GM13977 (cell line): ENCODE measurements at places on chromosomes 4 and X.

- no peak for DNase-seq
Observed at GRCh38 chr4:148108766-148109165, 333.4 kb downstream of the NR3C2 start.

DNA sequence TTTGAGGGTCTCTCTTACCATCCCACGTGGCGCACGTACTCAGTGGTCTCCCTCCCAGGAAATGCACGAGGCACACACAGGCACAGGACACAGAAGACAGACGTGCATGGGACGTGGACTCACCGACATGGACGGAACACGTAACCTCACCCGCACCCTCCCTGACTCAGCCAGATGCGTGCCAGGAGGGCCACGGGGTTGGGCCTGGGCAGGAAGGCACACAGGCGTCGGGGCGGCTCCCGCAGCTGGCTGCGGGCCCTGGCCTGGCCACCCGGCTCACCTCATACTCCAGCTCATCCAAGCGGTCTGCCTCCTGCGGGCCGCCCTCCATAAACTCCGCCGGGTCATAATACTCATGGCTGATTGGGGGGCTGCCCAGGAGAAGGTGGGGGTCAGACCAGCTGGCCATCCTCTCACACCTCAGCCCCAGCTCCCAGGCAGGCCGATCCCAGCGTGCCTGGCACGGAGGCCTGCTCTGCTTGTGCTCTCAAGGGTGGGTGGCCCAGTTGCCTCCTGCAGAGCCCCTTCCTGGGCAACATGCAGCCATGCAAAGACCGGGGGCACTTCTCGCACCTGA, 12.6 kb downstream of the SSR4 start:
- no peak for DNase-seq

GRCh38 chr4:159451006-159451405, 348.1 kb downstream of the RAPGEF2 start:
- no peak for DNase-seq

DNA sequence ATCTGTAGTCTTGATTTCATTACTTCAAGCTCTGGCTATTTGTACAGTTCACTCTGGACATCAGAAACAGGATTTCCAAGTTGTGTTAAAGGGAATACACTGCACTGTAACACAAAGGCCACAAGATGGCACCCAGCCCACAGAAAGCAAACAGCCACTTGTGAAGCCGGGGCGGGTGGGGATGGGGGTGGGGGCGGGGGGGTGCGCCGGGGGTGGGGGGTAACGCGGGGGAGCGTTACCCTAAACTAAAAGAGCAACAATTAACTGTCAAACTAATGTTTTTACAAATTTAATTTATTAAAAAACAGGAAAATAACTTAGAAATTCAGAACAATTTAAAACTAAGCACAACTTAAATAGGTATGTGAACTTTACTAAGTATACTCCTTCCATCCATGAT, 27.3 kb downstream of the PRDX4 start:
- DNase-seq = peak; percentile 67

DNA sequence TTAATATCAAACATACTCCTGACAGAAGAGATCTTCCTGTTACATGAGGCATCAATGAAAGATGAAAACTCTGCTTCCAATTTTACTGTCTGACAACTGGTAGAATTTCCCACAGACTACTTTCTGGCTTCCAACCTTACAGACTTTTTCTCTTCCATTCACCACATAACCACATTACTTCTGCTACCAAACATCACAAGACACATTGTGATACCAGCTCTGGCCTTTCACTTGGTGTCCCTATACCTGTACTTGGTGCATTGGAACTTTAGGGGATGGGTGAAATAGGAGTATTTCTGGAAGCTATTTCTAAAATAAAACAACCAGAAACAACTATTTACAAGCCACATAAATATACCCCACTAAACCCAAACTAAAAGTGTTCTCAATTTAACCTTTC, 20.5 kb downstream of the AMTN start:
- no peak for DNase-seq

DNA sequence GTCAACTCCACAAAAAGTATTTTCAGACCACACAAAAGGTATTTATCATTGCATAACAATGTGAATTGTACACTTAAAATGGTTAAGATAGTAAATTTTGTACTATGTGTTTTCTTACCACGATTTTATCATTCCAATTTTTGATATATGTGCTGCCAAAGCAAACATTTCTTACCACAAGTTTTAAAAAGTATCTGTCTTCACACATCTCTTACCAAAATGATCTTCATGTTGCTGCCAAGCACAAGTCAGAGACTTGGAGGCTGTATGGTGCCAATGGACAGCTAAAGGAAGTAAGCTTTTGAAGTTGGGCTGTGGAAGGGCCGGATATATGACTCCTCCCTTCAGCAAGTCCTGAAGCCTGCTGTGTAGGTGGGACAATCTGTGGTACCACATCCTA, 67.9 kb downstream of the TMLHE start:
- no peak for DNase-seq

DNA sequence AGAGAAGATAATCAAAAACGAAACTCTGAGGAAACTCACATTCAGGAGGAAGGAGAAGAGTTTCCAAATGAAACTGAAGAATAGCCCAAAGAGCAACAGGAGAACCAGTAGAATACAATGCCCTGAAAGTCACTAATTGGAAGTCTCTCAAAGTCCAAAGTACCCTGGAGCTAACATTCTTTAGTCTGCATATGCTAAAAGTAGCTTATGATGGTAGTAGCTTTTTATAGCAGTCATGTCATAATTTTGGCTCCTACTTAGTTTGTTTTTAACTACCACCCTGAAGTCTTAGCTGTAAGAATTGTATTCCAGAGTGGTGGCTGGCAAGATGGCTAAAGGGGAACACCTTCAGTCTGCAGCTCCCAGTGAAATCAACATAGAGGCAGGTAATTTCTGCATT, 100.3 kb upstream of the FGF16 start:
- DNase-seq = no peak

- no peak for DNase-seq
Observed at GRCh38 chrX:22575161-22575845, 302.6 kb downstream of the CBLL2 start.

- DNase-seq = no peak
Observed at GRCh38 chr4:69440308-69440707, 55.4 kb downstream of the UGT2B4 start.

DNA sequence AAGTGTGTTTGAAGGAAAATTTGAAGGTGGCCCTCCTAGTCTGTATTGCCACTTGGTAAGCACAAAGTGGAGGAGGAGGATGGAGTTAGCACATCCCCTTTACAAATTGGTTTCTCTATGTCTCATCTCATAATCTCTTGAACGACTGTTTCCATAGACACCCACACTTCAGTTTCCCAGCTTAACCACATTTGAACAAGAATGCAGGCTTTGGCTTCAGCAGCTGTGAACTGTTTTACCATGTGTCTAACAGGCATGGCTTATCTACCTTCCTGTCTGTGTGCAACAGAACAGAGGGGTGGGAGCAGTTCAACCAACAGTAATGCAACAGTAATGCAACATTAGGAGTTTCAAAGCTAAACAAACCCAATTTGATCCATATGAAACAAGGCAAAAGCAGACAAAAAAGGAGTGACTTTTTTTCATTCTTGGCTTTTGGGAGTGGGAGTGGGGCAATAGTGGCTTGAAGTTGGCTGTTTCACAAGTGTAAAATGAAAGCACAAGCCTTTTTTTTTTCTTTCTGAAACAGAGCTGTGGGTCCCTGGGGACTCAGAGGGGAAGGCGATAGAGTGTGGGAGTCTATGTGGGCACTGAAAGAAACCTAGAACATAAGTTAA, 108.0 kb downstream of the ITM2A start:
- DNase-seq = peak; percentile 20

DNA sequence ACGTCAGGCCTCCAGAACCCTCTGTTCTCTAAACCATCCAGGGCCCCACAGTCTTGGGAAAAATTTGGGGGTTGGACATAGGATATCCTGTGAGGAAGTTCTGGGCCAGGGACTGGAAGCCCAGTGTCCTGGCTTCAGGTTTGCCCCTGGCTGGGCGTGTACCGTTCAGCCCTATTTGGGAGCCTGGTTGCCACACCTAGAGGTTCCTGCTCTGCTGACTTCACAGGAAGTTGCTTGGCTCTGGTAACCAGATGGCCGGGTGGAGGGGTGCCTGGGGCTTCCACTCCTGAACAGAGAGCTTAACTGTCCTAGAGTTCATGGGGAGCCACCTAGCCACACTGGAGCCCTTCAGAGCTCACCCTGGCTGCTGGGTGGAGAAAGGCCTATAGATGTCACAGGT, 1.1 kb downstream of the TAFAZZIN start:
- no peak for DNase-seq

DNA sequence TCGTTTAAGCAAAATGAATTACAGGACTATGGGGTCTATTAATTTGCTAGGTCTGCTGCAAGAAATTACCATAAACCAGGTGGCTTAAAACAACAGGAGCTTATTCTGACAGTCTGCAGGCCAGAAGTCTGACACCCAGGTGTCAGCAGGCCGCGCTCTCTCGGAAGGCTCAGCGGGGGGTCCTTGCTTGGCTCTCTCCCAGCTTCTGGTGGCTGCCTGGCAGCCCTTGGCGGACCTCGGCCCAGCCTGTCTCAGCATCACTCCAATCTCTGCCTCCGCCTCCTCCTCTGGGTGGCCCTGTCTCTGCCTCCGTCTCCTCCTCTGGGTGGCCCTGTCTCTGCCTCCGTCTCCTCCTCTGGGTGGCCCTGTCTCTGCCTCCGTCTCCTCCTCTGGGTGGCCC, 580.5 kb upstream of the FAT1 start:
- no peak for DNase-seq

DNA sequence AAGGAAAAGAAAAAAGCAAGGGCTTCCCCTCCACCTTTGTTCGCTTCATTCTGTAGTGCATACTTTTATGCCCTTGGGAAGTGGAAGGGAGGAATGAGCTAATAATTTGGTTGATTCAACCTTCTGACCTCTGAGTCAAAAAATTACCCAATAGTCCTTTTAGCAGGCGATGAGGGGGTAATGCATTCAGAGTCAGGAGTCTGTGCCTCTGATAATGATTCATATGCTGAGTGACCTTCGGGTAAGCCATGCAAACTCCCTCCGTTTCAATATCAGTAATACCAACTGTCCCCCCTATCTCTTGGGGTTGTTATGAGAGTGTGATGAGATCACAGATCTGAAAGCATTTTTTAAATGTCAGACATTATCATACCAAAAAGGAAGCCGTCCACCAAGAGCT, 41.6 kb upstream of the ACSL4 start:
- DNase-seq = peak; percentile 58

GRCh38 chr4:123443401-123444289, 47.0 kb downstream of the SPRY1 start:
- peak; percentile 45 for DNase-seq

- DNase-seq = peak; percentile 99
Observed at GRCh38 chr4:6909113-6909969, at the start of gene TBC1D14. Gene TBC1D14, plus strand, starts transcription at chr4:6909826. Its CDS starts 13,564 bp downstream, at chr4:6923390.

DNA sequence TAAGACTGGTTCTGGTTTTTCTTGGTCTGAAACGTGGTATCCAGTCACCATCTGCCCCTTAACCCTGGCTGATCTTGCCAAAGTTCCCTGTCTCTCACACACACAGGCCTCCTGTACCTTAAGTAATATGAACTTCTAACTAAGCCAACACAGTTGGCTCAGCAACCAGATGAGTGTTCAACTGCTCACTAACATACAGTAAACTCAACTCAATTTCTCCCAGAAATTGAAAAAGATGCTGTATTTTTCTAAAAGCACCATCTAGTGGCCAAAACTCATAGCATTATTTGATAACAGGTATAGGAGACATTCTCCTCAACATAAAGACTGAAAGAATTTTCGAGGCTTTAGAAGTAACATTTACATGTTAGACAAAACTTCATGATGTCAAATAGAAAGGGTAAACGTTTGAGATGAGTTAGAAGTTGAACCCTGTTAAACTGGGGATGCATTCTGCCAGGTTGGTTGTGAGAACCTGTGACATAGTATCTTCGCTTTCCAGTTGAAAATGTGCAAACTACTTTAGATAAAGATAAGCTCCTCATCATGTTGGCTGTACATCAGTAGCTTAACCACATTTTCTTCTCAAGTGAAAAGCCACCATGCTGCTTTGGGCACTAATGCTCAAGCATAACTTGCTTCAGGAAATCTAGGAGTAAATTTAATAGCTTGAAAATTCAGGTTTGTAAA, 31.2 kb downstream of the CCNI start:
- peak; percentile 22 for DNase-seq

DNA sequence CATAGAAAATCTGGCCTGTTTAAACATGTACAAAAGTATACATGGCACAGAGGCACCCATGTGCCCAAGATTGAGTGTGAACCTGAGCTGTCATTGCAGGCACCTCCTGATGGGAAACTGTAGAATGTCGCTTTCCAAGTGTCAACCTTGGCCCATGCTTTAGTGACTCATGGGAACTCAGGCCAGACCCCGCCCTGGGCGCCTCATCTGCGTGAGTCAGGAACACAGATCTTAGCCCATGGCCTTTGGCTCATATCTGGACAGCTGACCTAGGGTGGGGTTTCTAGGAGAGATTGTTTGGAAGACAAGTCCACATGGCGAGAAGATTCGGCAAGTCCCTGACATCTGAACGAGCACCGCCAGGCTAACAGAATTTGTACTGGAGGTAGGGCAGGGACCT, 50.0 kb downstream of the CYTL1 start:
- no peak for DNase-seq

DNA sequence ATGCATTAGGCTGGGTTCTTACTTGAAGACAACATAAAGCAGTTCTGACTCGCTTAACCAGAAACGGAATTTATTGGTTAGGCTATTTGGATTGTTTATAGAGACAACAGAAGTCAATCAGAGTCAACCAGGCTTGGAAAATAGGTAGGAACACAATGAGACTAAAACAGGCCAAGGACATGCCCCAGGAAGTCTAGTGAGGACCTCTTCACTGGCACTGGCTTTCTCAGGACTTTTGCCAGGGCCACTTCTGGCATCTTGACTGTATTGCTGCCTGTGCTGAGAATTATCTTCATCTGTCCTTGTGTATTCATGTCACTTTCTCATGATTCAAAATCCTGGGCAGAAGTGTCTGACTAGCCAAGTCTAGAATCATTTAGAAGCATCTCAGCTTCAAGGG, 19.6 kb downstream of the PGAM4 start:
- no peak for DNase-seq

DNA sequence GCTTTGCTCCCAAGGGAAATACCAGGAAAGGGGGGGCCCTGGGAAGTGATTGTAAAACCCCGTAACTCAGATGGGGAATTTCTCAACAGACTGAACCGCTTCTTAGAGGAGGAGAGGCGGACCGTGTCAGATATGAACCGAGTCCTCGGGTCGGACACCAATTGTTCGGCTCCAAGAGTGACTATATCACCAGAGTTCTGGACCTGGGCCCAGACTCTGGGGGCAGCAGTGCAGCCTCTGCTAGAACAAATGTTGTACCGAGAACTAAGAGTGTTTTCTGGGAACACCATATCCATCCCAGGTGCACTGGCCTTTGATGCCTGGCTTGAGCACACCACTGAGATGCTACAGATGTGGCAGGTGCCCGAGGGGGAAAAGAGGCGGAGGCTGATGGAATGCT, 1.0 kb downstream of the PNMA3 start:
- no peak for DNase-seq

- DNase-seq = no peak
Observed at GRCh38 chr4:126448086-126448845, 1133.5 kb downstream of the FAT4 start.

DNA sequence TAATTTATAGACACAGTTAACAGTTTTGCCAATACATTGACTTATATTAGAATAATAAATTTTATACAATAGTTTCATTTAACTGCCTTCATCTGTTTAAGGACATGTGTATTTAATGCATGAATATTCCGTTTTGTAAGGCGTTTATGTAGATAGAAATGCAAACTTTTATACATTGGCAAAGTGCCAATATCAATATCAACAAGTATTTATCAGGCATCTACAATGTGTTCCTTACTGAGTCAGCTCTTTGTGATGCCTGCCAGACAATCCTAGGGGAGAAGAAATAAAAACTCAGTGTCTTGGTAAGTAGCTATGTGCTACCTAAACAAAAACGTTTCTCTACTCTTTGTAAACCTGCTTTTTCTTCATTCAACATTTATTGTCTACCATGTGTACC, 1142.2 kb downstream of the C4orf33 start:
- no peak for DNase-seq
